ENCODE measurements at places on chromosomes 2 and 18. TPM values are rescaled to one million over a fixed set of nuclear protein-coding genes. Genes with fewer than 3 reads are reported as not detected.
A peak's percentile ranks its signal among the peaks of the same experiment; 100 is the strongest.

GRCh38 chr2:205849136-205849535 is 166.8 kb downstream of the NRP2 start:
- peak; percentile 16 for DNase-seq

DNA sequence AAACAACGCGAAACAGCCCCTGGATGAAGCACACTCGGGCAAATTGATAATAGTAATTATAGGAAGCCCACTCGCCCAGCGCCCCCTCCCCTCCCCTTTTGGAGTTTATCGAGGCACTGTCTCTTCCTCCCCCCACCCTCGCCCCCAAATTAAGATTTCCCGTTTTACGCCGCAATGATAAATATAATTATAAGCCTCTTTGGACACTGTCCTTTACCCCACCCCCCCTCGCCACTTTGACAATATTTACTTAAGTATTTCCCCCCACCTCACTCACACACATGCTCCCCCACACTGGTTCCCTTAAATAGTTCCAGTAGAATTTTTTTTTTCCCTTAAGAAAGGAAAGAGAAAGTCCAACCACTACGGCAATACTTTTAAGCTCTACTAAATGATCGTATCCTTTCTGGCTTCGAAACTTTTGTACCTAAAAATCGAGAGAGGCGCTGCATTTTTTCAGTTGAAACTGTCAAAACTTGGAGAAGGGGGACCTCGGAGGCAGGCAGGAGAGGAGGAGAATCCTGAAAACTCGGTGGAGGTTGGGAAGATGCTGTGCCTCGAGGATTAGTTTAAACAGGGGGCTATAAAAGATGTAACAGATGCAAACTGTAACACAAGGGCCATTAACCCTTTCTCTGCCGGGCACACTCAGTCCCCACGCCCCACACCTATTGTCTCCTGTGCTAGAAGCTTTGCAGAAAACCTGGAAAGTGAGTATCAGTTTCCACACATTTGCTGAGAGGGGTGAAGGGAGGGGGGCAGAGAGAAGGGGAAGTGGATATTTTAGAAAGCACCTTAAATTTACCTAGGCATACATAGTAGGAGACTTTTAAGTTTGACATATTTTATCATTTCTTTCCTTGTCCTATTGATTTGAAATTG is 1.8 kb downstream of the ZEB2 start:
- peak; percentile 37 for DNase-seq

DNA sequence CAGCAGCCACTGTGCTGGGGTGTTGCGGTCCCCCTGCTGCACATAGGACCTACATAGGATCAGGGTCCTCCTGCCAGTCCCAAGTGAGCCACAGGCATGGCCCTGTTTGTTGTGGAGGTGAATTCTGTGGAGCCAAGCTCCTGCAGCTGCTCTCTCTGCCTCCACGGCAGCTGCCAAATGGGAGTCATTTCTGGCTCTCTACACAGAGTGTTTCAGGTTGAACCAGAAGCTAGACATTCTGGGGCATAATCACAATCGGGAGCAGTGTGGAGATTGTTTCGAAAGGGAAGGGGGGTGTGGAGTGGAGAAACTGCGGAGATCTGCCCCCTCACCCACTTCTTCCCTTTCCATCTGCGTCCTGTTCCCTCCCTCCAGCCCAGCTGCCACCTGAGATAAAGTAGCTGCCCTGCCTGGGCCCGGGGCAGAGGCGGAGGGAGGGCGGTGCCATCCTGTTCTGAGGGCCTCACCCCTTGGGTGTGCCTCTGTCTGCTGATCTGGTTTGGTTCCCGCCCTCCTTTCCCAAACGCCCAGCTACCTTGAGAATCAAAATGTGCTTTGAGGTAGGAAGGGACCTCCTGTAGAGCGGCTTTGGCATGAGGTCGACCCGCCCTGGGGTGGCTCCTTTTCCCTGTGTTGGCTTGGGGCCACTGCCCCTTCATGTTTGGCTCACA is 139.4 kb downstream of the WDSUB1 start:
- DNase-seq, result no peak

BMP10 gene
- not detected for total RNA-seq

GRCh38 chr2:191215666-191216065 is 29.5 kb upstream of the MYO1B start:
- DNase-seq, result no peak

CRYGC gene
- total RNA-seq, result not detected

DNA sequence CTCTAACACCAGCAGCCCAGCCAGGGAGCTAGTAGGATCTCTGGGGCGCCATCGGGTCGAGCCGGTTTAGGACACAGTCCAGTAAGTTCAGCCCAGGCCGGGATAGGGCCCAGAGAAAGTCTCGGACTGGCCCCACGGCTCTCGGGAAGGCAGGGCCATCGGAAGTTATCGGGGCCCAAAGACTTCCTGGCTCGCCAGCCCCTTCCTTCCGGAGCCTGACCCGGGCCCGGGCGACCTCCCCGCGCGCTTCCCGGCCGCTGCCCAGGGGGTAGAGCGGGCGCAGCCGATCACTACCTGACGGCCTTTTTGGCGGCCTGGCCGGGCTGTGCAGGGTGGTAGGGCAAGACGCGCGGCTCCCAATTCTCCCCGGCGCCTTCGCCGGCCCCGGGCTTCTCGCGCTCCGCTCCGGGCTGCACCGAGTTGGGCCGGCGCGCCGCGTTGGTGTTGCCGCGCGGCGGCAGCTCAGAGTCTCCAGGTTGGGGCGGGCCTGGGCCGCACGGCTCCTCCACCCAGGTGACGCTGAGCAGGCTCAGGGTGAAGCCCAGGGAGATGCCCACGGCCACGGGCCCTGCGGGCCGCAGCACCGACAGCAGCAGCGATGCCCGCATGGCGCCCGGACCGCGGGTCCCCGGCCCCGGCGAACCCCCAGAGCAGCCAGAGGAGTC is 546 bp downstream of the CHPF start:
- DNase-seq, result peak; percentile 55

IFT172 gene
- total RNA-seq, result 20.5 TPM

DNA sequence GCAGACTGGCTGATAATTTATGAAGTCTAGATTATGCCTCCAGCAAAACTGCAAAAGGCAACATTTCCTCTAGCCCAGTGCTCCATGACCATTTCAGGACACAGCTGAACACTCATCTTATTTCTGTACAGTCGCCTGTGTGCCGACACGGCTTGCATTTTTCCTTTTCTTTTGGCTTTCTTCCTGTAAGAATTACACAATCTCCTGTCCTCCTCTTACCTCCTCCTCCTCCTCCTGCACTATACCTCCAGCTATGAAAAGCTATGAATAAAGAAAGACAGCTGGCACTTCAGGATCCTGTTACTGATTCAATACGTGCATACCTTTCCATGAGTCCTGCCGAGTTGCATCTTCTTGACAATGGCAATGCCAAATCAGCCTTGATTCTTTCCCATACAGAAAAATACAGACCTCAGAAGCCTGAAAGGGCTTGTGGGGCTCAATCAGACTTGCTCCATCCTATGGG is 32.2 kb upstream of the TRIB2 start:
- DNase-seq, result peak; percentile 71
